ENCODE measurements at places on chromosomes 5 and 9.

- DNase-seq: no peak
These were observed 127.3 kb upstream of the PIK3R1 start for GRCh38 chr5:68088302-68088701.

- DNase-seq: no peak
These were observed 2.6 kb downstream of the VDAC1 start for GRCh38 chr5:134001938-134002731.

DNA sequence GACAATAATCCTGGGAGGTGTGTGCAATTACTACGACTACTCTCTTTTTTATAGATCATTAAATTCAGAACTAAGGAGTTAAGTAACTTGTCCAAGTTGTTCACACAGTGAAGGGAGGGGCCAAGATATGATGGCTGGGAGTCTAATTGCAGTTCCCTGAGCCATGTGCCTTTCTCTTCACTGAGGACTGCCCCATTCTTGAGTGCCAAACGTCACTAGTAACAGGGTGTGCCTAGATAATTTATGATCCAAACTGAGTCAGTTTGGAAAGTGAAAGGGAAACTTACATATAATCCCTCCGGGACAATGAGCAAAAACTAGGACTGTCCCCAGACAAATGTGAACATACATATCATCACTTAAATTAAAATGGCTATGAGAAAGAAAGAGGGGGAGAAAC, 20.2 kb downstream of the IL7R start:
- DNase-seq: no peak

GRCh38 chr9:112403614-112404201, 23.8 kb downstream of the HSDL2 start:
- no peak for DNase-seq

- no peak for DNase-seq
These were observed 3.4 kb downstream of the PRRC2B start for GRCh38 chr9:131397100-131397790.

GRCh38 chr9:69429281-69429680, 104.3 kb downstream of the ENTREP1 start:
- no peak for DNase-seq

DNA sequence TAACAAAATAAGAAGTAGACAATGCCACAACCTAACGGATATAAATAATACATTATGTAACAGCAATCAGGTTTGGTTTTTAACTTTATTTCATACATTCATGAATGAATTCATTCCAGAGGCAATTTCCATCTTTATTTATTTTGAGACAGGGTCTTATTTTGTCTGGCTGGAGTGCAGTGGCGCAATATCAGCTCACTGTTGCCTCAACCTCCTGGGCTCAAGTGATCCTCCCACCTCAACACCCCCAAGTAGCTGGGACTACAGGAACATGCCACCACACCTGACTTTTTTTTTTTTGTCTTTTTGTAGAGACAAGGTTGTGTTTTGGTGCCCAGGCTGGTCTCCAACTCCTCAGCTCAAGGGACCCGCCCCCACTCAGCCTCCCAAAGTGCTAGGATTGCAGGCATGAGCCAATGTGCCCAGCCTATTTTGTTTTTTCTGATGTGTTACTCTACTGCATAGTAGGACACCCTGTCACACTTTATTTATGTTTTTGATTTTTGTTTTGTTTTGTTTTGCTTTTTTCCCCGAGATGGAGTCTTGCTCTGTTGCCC, 26.3 kb upstream of the C5orf24 start:
- DNase-seq: no peak

DNA sequence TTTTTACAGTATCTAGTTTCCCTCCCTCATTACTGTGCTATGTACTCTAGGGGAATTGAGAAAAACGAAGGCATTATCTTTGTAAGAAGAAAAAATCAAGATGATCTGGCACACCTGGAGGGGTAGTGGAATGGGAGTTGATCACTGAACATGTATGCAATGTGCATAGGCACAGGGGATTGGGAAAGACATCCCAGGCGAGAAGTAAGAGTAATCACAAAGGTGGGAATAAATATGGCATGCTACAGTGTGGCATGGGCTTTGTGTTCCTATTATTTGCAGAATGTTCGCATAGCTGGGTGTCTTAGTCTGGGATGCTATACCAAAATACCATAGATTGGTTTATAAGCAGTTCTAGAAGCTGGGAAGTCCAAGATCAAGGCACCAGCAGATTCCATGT, 130.6 kb downstream of the SMARCA2 start:
- DNase-seq: no peak

DNA sequence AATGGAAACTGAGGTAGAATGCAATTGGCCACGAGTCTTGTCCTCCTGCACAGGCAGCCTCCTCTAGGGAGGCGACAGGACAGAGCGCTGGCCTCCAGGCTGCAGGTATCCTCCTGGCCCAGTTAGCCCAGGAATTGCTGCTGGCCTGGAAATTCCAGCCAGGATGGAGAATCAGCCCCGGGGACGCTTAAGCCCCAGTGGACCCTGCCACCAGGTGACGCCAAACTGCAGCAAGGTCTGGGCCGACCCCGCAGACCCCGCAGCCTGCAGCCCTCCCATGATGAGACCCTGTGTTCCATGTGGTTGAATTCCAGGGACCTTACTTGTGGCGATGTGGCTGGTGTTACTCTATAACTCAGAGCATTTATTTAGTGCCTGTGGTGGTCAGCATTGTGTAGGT, 7.3 kb downstream of the CACFD1 start:
- no peak for DNase-seq

DNA sequence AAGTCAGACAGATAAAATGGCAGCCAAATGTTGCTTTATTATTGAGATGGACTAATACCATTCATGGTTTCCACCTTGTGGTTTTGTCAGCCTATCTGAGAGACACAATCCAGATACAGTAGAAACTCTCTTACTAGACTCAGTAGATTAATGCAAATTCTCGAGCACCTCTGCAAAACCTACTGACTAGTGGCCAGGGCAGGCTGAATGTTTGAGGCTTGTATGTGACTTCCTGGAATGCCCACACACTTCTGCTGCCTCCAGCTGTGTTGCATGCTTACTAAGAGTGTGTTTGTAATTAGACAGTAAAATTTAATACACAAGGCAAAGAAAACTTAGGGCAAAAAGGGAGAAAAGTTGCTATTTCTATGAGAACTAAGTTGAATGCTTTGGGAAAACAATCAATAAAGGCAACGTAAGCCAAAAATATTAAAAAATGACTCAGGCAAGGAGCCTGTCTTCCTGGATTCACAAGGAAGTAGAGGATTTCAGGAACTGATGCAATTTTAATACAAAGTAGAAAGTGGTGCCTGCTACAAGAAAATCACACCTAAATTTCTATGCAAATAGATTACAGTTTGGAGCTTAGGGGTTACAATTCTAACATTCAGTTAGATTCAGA, 30.2 kb upstream of the CCNG1 start:
- no peak for DNase-seq

GRCh38 chr9:93132946-93133680, 938 bp downstream of the NINJ1 start:
- DNase-seq: no peak

- DNase-seq: no peak
These were observed 533.4 kb downstream of the IRX1 start for GRCh38 chr5:4128994-4129393.

GRCh38 chr9:2230362-2230761, 215.2 kb downstream of the SMARCA2 start:
- DNase-seq: no peak
